Neural crest cell (in vitro differentiated cells): ENCODE measurements at places on chromosomes 5 and 9.
A peak's percentile ranks its signal among the peaks of the same experiment; 100 is the strongest.

DNA sequence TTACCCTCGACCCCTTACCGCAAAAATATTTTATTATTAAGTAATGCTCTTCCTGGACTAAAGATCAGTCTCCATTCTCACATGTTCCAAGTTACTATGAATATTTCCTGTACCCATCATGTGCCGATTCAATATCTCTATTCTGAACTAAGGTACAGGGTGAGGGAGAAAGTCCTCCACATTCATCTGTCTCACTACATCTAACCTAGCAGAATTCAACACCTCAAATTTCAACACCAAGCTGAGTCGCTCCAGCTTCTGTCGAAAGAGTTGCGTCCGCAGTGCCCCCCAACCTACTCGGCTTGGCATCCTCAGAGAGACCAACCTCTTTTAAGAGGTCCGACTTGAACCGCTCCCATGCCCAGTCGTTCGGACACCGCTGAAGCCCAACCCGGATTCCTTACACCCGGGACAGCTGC lies 1.0 kb downstream of the CERT1 start:
- no peak for DNase-seq

- DNase-seq: no peak
Measured at GRCh38 chr5:75653521-75653920, 42.3 kb downstream of the ANKDD1B start.

DNA sequence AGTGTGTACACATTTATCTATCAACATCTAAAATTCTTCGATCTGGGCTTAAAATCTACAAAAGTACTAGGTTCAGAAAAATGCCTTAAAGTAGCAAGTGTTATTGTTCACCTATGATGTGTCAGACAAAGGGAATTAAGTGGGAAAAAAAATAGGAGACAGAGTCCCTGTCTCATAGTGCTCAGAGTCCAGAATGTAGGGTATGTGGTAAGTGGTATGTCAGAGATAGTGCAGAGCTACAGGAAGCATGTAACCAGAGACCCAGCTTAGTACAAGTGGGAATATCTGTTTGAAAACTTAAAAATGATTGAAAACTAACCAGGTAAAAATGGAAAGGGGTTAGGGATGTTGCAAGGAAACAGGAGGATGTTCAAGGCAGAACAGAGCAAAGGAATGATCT lies 482.8 kb downstream of the ELAVL2 start:
- no peak for DNase-seq

DNA sequence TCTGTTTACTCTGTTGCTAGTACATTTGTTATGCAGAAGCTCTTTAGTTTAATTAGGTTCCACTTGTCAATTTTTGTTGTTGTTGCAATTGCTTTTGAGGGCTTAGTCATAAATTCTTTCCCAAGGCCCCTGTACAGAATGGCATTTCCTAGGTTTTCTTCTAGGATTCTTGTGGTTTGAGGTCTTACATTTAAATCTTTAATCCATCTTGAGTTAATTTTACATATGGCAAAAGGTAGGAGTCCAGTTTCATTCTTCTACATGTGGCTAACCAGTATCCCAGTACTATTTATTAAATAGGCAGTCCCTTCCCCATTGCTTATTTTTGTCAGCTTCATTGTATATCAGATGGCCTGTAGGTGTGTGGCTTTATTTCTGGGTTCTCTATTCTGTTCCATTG lies 792.4 kb downstream of the PTPRD start:
- no peak for DNase-seq

- no peak for DNase-seq
Measured at GRCh38 chr5:68454766-68455165, 239.2 kb downstream of the PIK3R1 start.

DNA sequence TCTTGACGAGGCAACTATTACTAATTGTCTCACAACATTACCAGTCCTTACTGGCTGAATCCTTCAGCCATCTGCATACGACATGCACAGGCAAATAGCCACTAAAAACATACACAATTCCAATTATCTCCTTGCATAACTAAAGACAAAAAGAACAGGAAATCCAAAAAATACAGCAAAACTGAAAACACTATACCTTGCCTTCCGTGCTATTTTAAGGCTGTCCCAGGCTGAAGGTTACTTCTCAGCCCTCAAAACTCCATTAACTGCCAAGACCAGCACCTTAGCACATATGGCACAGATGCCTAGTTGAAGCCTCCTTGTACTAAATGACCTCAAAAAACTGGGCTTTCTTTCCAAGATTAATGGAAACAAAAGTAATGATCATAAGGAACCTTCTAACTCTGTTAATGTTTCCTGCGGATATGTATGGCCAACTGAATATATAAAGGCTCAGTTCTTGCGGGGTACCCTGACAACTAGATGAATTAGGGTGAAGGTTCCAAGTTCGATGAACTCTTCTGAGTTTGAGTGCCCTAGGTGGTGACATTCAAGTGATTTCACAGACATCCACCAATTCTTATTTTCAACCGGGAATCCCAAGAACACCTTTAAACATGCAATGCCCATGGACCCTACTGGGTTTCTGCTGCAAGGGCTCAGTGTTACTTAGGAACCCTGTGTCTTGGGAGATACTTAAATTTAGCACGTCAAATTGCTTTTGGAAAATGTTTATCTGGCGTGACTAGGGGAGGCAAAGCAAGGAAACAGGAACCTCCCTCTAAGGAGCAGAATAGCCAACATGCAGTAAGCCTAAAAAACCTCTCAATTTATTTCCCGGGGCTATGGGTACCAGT lies 455.3 kb downstream of the RAB3C start:
- DNase-seq: no peak

GRCh38 chr9:4124266-4124665 lies 175.6 kb downstream of the GLIS3 start:
- DNase-seq: no peak

DNA sequence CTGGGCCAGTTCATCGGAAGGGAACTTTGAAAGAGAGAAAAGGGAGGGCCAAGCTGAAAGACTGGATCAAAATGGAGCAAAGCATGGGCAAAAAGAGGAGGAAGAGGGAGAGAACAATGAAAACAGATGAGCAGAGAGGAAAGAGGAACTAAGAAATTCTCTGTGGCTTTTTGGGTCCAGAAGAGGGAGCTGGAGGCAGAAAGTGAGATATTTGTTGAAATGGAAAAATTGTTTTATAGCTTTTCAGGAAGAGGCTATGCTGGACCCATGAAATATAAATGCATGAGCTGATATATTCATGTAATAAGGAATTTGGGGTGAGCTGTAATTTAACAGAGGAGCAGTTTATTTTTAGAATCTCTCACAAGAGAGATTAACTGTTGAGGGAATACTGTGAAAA lies 457.3 kb downstream of the DMAC1 start:
- no peak for DNase-seq

DNA sequence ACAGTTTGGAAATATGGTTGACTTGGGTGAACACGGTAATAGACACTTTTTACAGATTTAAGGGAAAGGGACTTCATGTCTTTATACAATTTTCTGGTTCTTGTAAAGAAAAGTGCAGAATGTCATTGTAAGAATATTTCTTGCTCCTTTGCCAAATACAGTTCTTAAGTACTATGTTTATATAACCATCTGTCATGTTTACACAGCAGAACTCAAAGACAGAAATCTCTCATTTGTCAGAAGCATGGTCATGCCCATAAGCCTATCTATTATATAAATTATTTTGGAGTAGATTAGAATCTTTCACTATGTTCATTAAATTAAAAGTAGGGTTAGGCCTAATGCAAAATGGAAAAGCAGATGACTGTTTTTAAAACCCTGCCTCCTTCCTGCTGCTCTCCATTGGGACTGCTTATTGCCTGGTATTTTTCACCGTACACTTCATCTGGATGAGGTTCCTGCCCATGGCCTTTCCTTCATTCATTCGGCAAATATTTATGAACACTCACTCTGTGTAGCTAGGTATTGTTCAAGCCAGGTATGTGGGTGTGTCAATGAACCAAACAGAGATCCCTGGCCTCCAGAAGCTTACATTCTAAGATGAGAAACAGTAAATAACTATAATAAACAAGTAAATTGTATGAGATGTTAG lies 558.1 kb downstream of the NR2F1-AS1 start:
- DNase-seq: no peak

DNA sequence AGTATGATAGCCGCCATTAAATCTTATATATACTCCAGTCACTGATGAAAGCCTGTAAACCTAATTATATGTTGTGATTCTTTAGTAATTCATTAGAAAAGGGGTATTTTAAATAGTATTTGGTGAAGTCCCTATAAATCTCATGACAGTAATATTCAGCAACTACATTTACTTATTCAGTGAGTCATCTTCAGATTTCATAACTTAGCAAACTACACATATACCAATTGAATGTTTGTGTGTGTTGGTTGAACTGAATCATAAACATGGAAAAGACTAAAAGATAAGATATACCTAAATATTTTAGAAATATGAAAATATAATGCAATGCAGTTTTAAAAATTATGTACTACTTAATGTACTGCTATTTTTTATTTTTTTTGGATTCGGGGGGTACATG lies 1050.4 kb downstream of the MAT2B start:
- DNase-seq: no peak

GRCh38 chr9:100697339-100697738 lies 119.5 kb downstream of the CAVIN4 start:
- no peak for DNase-seq

GRCh38 chr5:113268232-113268631 lies 166.6 kb downstream of the TSSK1B start:
- no peak for DNase-seq

GRCh38 chr9:134546246-134546731 lies 95.3 kb upstream of the COL5A1 start:
- no peak for DNase-seq

GRCh38 chr5:129110742-129111141 lies 16.2 kb downstream of the ISOC1 start:
- no peak for DNase-seq

GRCh38 chr5:171494452-171495121 lies 75.1 kb downstream of the FGF18 start:
- peak; percentile 51 for DNase-seq

- DNase-seq: no peak
Measured at GRCh38 chr5:90095292-90096060, 314.1 kb downstream of the CETN3 start.

GRCh38 chr5:177330991-177331842 lies 19.5 kb upstream of the MXD3 start:
- no peak for DNase-seq

- no peak for DNase-seq
Measured at GRCh38 chr5:2639425-2639824, 112.1 kb downstream of the IRX2 start.

GRCh38 chr9:7375013-7375511 lies 424.5 kb downstream of the DMAC1 start:
- no peak for DNase-seq

DNA sequence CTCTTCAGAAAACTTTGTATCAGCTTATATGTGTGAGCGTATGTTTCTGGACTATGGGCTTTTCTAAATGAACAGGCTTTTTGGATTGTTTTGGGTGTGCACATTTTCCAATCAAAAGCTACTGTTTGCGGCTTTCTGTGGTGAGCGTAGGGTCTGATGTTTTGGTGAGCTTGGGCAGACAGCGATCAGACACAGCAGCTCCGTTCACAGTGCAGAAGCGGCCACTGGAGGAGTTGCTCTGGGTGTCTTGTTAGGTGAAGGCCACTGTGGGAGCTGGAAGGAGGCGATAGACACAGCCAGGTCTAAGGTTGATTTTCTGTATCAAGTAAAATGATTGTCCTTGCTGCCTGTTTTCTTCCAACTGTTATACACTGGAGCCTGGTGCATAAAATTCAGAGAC lies 11.1 kb downstream of the PRRC2B start:
- no peak for DNase-seq

GRCh38 chr5:40681363-40682153 lies 1.8 kb downstream of the PTGER4 start:
- peak; percentile 4 for DNase-seq

DNA sequence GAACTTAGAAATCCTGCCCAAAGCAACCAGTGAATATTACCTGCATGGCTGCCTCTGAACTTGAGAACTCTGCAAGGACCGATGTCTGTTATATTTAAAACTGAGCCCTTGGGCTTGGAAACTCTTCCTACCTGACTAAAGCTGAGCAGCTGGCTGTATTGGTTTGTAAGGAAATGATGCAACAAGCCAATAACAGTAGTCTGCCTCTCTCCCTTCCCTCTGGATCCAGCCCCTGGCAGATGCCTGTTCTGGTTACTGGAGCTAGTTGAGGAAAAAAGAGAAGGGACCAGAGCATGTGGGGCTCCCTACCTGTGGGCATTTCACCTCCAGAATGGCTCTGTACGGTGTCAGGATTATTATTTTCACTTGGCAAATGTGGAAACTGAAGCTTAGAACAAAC lies 34.7 kb downstream of the SH3RF2 start:
- no peak for DNase-seq
